ENCODE measurements at places on chromosomes 4 and X. TPM values are rescaled to one million over a fixed set of nuclear protein-coding genes. Genes with fewer than 3 reads are reported as not detected.

HMX1 gene
- total RNA-seq = not detected

CLCN4 gene
- total RNA-seq = 5.8 TPM

P2RY4 gene
- 0.44 TPM for total RNA-seq

DSPP gene
- total RNA-seq = not detected

SSX4 gene
- total RNA-seq = not detected

RAP1GDS1 gene
- 95.7 TPM for total RNA-seq

DMRTC1 gene
- not detected for total RNA-seq

GPR173 gene
- total RNA-seq = 6.3 TPM

SASH3 gene
- not detected for total RNA-seq

TKTL2 gene
- not detected for total RNA-seq

PPARGC1A gene
- total RNA-seq = 1.5 TPM

SPANXN1 gene
- not detected for total RNA-seq

ZDHHC15 gene
- total RNA-seq = under 0.01 TPM

BST1 gene
- total RNA-seq = 13.8 TPM

DCAF12L1 gene
- total RNA-seq = under 0.01 TPM

ZBTB49 gene
- total RNA-seq = 2.9 TPM

ODAM gene
- total RNA-seq = not detected

MAML3 gene
- 2.3 TPM for total RNA-seq

SPARCL1 gene
- 1.2 TPM for total RNA-seq

MAGEA12 gene
- total RNA-seq = not detected

MEPE gene
- total RNA-seq = not detected

CENPE gene
- 1.7 TPM for total RNA-seq

CDKN2AIP gene
- total RNA-seq = 14.9 TPM

SOWAHD gene
- total RNA-seq = 0.17 TPM

DUSP9 gene
- total RNA-seq = under 0.01 TPM

RS1 gene
- not detected for total RNA-seq

NALF2 gene
- total RNA-seq = not detected

ZNF630 gene
- total RNA-seq = 2.0 TPM

HPSE gene
- total RNA-seq = 1.6 TPM

BMPR1B gene
- total RNA-seq = 1.6 TPM

RHOXF2B gene
- total RNA-seq = not detected

FRG2 gene
- total RNA-seq = not detected

IRS4 gene
- total RNA-seq = not detected

REELD1 gene
- total RNA-seq = not detected

EPHA5 gene
- total RNA-seq = 4.5 TPM

AKAP17A gene
- 23.3 TPM for total RNA-seq

OSTC gene
- total RNA-seq = 189 TPM

ADH1A gene
- not detected for total RNA-seq

TNIP3 gene
- 0.17 TPM for total RNA-seq

POU4F2 gene
- total RNA-seq = not detected

TGIF2LX gene
- total RNA-seq = not detected

SHROOM2 gene
- total RNA-seq = under 0.01 TPM

STK32B gene
- total RNA-seq = 0.50 TPM

GYG2 gene
- total RNA-seq = 9.3 TPM

SCOC gene
- 66.3 TPM for total RNA-seq

PLA2G12A gene
- total RNA-seq = 17.7 TPM

MAGEA2 gene
- total RNA-seq = not detected

AR gene
- 16.0 TPM for total RNA-seq
